Progenitor cell of endocrine pancreas (in vitro differentiated cells): ENCODE measurements at places on chromosomes 7 and 10. TPM values are rescaled to one million over a fixed set of nuclear protein-coding genes. Genes with fewer than 3 reads are reported as not detected.

Gene SPDYE9
- 0.22 TPM in 1 of 2 replicates, not detected in the other for total RNA-seq

Gene AGAP9
- 20.3 and 21.7 TPM in 2 replicates for total RNA-seq

- DNase-seq = no peak
Measured at GRCh38 chr7:26627891-26628341, 236.5 kb downstream of the SKAP2 start.

DNA sequence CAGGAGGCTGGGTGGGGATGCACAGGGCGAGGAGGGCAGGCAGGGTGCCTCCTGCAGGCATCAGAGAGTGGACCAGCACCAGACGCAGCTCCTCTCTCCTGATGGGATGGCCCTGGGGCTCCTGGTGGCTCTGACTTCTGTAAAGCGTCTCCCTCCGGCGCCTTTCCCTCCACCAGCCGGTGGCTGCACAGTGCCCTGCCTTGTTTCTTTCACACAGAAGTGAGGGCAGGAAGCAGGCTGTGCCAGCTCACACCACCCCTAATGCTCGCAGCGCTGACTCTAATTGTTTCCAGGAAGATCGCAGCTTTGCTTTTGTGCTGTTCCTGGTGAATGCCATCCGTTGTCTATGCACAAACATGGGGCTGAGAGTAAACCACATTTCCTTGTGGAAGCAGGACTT, 152.3 kb upstream of the LANCL2 start:
- no peak for DNase-seq
